ENCODE measurements at places on chromosomes 13 and 19. TPM values are rescaled to one million over a fixed set of nuclear protein-coding genes. Genes with fewer than 3 reads are reported as not detected.

C5AR2 gene
- not detected for total RNA-seq

GRCh38 chr19:6577476-6578125 lies 13.3 kb downstream of the CD70 start:
- DNase-seq, result no peak

GRCh38 chr19:32811151-32811550 lies 58.4 kb downstream of the SLC7A9 start:
- no peak for DNase-seq

CGB8 gene
- not detected for total RNA-seq

GRCh38 chr13:39941911-39942551 lies 286.6 kb downstream of the COG6 start:
- DNase-seq, result no peak

PRODH2 gene
- not detected for total RNA-seq

GRCh38 chr19:55451965-55452748 lies 9.1 kb upstream of the SHISA7 start:
- DNase-seq, result no peak

DNA sequence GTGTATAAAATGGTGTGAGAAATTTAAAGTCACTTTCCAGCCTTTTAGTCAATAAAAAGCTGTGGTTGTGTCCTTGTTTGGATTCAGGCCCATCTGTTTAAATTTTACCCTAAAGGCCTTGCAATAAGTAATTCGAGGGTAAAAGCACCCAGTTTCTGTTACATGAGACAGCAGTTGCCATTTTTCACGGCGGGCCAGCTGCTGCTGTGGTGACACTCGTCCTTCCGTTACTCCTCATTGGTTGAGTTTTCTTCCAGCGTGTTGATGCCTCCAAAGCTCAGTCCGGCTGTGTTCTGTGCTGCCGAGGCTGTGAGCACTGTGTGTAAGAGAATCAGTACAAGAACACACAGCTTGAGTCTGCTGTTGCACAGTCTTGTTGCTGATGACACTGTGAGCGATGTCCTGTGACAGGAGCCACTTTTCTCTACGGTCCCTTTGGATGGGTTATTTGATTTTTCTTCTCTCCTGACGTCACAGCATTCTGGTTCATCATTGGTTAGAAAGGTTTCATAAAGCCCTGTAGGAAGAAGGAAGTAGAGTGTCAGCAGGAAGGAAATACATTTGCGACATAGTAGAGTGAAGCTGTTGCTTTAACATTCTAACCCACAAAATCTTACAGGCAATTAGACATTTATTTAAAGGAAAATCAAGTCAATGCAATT lies 602.5 kb upstream of the ARGLU1 start:
- no peak for DNase-seq

ZNF507 gene
- total RNA-seq, result 15.0 TPM

DNA sequence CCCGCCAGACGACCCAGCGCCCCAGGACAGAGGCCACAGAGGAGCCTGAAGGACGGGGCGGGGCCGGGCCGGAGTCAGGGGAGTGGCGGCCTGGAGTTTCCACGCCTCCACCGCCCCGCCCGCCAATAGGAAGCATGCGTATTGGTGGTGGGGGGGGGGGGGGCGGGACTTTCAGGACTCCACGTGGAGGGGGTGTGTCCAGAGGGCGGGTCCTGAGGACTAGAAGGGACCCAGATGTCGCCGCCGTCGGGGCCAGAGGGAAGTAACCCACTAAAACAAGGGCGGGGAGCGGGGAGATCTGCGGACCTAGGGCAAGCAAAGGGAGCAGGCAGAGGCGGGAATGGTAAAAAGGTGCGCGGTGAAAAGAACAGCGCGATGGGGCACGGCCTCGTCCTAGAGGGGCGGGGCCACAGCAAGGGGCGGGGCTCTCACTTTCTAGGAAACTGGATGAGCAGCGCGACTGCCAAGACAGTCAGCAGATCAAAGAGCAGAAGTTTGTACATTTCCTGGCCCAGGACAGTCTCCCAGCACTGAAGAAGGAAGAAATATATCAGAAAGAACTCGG lies 2.8 kb upstream of the LENG1 start:
- peak; percentile 44 for DNase-seq

KLK6 gene
- not detected for total RNA-seq

- peak; percentile 66 for DNase-seq
These were observed 60.6 kb downstream of the CDADC1 start for GRCh38 chr13:49308097-49308875.

GRCh38 chr13:76029706-76030105 lies 393.6 kb downstream of the LMO7 start:
- no peak for DNase-seq

F10 gene
- 7.2 TPM for total RNA-seq

DNA sequence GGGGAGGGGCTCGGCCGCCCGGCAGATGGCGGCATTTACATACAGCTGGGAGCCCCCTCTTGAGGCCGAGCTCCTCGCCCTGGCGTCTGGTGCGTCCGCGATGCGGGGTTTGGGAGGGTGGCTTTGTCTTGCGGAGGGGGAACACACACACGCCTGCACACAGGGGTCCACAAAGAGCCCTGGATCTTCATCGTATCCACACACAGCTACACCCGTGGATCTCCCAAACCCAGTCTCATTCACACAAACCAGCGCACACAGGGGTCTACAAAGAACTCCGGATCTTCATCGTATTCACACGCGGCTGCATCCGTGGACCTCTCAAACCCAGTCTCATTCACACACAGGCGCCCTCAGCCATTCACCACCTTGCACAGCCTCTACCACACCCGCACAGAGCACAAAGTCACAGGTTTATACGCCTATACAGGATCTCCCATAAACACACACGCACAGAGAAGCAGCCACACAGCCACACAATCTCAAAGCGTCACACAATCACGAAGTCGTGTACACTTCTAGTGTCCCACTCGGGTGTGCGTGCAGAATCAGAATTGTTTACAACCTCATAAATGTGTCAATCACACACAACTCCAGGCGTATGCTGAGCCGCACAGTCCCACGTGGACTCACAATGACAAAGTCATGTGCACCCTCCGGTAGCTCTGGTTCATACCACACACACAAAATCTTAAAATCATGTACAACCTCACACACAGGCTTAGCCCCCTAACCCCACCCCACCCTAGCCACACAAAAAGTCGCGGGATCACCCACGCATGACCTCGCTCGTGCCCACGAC lies 550 bp upstream of the DLL3 start:
- DNase-seq, result peak; percentile 19
